Activated CD4-positive, alpha-beta T cell treated with anti-CD3 and anti-CD28 coated beads, Interleukin-2, amount 50 U/mL, for 24 hours (primary cell): ENCODE measurements at places on chromosomes 6 and 20.

DNA sequence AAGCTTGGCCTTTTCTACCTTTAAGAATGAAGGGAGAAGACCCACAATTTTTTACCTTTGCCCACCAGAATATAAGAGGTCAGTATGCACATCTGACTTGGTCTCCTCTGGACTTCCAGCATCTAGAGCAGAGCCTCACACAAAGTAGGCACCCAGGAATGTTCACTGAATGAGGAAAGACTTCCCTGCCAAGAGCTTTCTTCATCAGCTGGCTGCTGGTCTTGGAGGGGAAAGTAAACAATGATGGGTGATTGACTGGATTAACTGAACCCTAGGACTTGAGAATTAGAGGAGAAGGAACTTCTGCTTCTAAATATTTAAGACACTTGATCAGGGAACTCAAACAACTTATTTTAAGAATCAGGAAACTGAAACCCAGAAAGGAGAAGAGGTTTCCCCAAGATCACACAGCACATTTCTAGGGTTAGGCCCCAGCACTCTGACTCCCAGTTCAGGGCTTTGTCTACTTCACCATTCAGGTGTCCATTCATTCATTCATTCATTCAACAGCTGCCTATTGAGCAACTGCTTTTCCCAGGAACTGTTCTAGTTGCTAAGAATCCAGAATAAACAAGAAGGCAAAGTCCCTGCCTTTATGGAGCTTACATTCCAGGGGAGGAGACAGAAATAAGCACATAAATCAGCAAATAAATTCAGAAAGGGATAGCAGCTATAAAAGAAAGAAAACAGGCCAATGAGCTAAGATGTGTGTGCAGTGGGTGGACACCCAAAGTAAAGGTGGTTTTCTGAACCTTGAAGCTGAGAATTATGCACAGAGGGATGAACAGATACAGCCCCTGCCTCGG lies 216.9 kb upstream of the LRFN2 start:
- no peak for DNase-seq

DNA sequence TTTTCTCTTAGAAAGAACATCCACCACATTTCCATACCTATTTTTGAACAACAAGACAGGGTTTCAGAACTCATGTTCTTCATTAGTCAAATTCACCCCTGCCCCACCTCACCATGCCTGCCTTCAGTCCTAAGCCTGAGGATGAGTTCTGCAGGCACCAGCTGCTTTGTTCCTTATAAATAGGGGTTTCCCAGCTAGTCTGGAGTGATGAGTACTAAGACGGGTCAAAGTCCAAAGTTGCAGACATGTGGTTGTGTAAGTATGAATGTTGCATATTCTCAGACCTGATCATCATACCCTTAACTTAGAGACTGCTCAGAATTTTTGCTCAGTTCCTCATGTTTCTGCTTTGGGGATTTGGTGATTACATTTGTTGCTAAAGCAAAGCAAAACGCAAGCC lies 257.7 kb upstream of the CDYL start:
- DNase-seq, result no peak

- DNase-seq, result no peak
These were observed 74.8 kb upstream of the BMP2 start for GRCh38 chr20:6692566-6693173.

DNA sequence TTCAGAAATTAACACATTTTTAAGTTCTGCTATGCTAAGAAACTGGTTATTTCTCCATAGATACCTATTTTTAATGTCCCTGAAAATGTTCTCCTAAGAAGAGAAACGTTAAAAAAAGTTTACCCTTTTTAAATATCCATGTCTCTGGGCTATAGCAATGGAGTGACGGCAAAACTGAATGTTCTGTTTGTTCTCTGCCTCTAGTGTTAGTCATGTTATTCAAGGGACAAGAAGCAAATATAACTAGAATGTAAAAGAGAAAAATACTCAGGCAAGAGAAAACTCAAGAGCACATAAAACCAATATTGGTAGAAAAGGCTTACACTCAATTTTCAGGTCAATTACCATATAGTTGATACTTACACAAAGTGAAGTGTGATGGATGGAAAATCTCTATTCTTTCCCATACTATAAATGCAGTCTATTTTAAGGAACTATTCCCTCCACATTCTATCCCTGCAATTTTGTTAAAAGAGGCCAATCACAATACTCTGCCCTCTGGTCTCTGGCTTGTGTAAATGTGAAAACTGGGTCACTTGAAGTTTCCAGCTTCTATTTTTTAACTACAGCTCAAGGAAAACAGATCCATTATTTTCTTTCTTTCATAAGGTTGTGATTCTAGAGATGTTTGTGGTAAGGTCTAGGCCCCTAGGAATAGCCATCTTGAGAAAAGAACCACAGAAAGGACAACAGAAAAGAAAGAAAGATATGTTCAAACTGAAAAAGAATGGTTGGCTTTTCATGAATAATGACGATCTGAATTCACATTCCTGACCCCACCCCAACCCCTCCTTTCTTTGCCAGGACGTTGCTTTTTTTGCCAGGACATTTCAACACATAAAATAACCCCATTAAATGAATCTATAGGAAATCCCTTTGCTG lies 200.3 kb upstream of the FAM83B start:
- no peak for DNase-seq

GRCh38 chr20:46998477-46999240 lies 104.0 kb downstream of the EYA2 start:
- DNase-seq, result no peak

GRCh38 chr6:15768999-15769398 lies 106.2 kb upstream of the DTNBP1 start:
- no peak for DNase-seq

DNA sequence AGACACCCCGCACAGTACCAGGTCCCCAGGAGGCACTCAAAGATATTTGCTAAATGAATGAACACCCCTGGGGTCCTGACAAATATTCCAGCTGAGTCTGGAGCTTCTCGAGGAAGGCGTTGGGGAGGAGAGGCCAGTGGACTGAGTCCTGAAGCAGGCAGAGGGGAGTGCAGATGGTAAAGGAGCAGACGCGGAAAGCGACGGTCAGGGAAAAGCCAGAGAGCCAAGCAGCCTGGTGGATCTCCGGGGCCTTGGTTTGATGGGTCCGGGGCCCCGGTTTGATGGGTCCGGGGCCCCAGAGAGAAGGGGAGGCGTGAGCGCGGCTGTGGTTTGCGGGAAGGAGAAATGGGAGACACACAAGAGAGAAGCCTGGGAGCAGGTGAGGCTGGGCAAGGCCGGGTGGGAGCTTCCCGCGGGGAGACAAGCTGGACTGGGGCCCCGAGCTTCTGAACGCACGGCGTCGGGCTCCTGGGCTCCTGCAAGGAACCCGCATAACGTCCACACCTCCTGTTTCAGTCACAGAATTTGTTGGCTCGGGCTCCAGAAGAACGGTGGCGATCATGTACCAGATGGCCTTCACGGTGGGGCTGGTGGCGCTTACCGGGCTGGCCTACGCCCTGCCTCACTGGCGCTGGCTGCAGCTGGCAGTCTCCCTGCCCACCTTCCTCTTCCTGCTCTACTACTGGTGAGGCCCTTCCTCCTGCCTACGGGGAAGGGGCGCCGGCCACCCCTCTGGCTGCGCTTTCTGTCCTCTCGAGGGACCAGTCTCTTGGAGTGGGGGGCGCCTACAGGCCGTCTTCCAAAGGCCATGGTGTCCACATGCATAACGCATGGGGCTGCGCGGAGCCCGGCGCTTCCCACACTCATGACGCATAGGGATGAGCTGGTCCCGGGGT lies 12.1 kb downstream of the SLC22A1 start:
- no peak for DNase-seq

DNA sequence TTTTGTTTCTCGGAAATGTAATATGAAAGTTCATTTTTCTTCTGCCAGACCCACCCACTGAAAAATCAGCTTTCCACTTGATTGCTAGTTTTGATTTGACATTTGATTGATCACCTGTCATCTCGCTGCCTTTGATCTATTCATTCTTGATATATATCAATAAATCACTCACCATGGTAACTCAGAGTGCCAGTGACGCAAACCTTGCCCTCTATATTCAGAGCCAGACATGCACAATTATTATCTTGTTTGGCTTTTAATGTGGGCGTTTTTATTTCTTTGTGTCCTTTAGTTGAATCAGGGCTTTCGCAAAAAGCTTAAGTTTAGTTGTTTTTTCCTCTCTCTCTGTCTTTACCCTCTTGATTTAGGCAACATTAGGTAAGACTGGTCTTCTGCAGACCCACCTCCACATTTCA lies 2.0 kb downstream of the TSHZ2 start:
- DNase-seq, result peak; percentile 48

DNA sequence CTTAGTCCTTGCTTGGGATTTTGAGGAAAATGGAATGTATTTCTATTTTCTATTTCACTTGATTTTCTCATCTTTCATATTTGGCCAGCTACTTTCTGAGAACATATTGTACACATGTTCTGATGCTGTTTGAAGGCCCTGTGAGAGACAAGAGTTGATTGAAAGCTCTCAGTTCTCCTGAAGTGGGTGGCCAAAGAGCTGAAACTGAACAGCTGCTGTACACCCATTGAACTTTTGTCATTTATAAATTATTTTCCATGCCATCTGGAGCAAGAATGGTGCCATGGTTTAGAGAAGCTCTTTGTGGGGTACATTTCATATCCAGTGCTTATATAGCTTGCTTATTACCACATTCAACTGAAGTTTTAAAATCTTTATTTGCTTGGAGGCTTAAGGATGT lies 298.3 kb downstream of the PRL start:
- no peak for DNase-seq

GRCh38 chr6:154478701-154479060 lies 31.8 kb downstream of the CNKSR3 start:
- DNase-seq, result no peak

DNA sequence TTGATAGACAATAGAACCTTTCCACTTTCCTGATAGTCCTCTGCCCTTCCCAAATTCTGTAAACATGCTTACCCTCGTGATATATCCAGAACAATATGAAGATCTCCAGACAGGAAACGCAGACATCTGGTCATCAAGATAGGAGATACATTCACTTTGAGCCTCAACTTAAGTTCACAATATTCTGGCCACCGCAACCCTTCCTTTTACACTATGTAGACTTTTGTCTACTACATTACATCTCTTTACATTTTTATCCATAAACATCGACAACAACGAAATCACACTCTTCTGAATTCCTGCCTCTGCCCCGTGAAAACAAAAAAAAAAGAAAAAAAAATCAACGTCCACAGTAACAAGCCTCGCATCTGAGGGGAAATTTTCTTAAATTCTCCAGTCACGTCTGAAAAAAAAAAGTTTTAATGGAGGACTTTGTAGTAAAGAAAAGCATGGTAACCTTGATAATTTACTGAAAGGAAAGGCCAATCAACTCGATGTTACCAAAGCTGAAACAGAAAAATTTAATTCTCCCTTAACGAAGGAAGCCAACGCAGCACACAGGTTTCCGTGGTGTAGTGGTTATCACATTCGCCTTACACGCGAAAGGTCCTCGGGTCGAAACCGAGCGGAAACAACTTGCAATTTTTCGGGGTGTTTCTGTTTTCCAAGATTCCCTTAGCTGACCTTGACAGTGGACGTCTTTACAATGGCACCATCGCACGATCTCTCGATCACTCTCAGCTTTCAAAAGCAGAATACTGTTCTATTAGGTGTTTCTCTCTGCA lies 21.8 kb downstream of the POM121L2 start:
- no peak for DNase-seq

GRCh38 chr6:117906958-117907600 lies at the start of gene SLC35F1:
SLC35F1 (plus strand) TSS chr6:117907264.
- DNase-seq, result no peak

- no peak for DNase-seq
These were observed 13.7 kb upstream of the UBE2V1 start for GRCh38 chr20:50126662-50127061.

- no peak for DNase-seq
These were observed 27.9 kb upstream of the BMP6 start for GRCh38 chr6:7697820-7698623.

DNA sequence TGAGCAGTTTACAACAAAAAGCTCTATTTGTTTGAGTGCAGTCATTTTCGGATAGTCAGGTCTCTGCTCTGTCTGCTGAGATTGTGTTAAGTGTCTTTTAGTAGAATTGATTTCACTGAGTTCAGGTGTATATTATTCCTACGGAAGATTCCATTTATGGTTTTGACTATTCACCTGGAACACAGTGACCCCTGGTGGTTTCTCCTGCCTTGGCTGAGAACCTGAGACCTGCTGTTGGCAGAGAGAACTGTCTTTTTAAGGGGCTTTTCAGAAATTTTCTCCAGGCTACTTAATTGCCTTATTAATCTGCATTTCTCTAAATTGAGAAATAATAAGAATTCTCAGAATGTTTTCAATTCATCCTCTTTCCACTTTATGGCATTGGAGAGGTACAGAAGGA lies 508.0 kb downstream of the TBC1D32 start:
- DNase-seq, result no peak

- DNase-seq, result no peak
These were observed 21.1 kb upstream of the HLA-DRB1 start for GRCh38 chr6:32610682-32611296.

GRCh38 chr6:168128631-168129291 lies 49.7 kb upstream of the FRMD1 start:
- no peak for DNase-seq

DNA sequence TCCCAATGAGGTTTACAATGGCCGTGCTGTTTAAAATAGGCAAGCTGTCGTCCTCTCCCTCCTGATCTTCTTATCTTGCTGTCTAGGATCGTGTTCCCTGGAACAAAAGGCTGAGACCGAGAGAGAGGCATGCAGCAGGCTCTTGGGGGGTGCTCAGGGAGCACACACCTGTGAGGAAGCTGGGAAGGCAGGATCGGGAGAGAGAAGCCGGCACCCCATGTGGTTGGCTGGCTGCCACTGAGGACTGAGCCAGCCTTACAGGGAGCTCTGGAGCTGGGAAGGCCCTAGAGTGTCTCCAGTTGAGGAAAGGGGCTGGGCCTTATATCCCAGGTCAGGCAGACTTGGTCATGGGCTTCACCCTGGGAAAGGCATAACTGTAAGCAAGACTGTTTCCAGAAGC lies 184.2 kb downstream of the LY86 start:
- DNase-seq, result no peak

DNA sequence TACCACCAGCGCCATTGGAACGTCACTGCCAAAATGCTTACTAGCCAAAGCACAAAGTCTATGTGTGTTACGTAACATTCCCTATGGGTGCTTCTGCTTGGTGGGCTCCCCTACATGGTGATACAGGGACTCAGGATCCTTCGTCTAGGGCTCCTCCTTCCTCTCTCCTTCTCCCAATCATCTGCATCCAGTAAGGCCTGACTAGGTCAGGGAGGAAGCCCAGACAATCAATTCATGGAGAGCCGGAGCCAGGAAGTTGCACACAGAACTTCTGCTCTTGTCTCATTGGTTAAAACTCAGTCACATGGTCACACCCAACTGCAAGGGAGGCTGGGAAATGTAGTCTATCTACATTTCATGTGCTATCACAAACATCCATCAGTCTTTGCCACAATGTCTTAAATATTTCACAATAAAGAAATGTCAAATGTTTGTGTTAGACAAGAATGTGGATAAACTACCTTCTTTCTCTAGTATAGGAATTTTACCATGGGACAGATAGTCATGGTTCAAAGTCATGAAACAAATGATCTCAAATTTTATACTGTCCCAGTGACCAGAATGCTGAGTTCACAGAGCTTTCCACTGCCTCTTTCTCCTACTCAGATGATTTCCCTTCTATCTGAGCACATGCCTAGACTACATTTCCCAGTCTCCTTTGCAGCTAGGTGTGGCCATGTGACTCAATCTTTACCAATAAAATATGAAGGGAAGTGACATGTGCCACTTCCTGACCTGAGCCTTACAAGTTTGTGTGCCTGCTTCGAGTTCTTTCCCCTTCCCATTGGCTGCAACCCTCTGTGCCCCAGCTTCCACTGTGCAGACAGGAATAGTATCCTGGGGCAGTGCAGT lies 9.3 kb upstream of the KCNK15 start:
- DNase-seq, result no peak
